Sigmoid colon (tissue), 7 donors: ENCODE measurements at places on chromosomes 1 and 21. TPM values are rescaled to one million over a fixed set of nuclear protein-coding genes. Genes with fewer than 3 reads are reported as not detected.

DNA sequence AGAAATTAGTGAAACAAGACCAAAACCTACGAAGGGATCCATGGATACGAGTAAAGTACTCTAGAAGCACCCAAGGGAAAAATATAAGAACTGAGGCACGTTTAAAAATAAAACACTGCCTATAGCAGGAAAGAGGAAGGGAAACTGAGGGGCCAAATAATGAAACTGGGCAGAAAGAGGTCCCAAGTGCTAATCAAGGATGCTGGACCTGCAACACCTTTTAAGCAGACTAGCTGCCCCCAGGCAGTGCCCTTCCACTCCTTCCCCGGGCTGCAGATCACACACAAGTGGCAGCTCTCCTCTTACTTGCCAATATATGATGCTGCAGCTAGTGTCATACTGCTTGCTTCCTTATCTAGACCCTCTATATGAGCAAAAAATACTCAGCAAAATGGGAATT is 7.6 kb upstream of the OTUD7B start:
- no peaks in the 10 kb centered on the region for H3K36me3 ChIP-seq
- H3K4me1 ChIP-seq = no peaks in the 10 kb centered on the region
- DNase-seq = no peak
- no peak overlapping the region for H3K4me3 ChIP-seq
- no peaks in the 10 kb centered on the region for H3K27me3 ChIP-seq
- no peak overlapping the region for H3K27ac ChIP-seq

DNA sequence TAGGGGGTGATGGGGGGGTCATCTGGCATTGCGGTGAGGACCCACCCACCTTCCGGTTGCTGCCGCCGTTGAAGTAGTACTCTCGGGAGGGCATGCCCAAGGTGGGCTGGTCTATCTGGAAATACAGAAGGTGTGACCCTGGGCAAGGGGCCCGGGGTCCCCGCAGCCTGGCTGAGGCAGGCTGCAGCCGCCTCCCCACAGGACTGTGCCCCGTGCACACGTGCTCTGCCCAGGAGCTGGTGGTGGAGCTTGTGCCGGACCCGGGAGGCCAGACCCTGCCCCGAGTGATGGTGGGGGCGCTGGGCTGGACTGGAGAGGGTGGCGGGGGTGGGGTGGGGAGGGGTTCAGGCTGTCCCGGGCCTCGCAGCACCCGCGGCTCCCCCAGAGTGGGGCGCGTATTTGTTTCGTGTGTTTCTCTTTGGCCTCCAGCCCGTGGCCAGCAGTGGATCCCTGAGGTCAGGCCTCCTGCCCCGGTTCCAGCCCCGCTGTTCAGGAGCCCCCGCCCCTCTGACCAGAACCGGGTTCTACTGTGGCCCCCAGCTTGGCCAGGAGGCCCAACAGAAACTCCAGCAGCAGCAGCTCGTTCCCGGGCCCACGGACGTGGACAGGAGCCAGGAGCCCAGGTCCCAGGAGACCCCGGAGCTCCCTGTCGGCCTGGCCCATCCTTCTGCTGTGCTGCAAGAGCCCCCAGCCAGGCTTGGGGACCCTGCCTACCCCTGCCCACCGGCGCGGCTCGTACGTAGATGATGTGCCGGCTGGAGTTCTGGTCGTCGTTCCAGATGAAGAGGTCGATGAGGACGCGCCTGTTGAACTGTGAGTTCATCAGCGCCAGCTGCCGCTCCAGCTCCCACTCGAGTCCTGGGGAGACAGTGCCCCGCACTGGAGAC is 19.2 kb downstream of the PRXL2B start:
- no peak for DNase-seq
- peaks cover 2% of the 10 kb centered on the region for H3K4me1 ChIP-seq
- H3K4me3 ChIP-seq = no peak overlapping the region
- H3K27ac ChIP-seq = no peak overlapping the region
- H3K27me3 ChIP-seq = peaks cover 11% of the 10 kb centered on the region
- no peaks in the 10 kb centered on the region for H3K36me3 ChIP-seq

GRCh38 chr1:31140299-31140698 is 74.8 kb upstream of the PUM1 start:
- no peaks in the 10 kb centered on the region for H3K27me3 ChIP-seq
- no peak overlapping the region for H3K27ac ChIP-seq
- H3K4me3 ChIP-seq = no peak overlapping the region
- no peak for DNase-seq
- no peaks in the 10 kb centered on the region for H3K36me3 ChIP-seq

Gene CYP4A11
- not detected for total RNA-seq

Gene COL18A1
- 104 TPM for total RNA-seq

Gene IRF6
- 0.41 TPM for total RNA-seq
